ENCODE measurements at places on chromosomes 6 and 20. TPM values are rescaled to one million over a fixed set of nuclear protein-coding genes. Genes with fewer than 3 reads are reported as not detected.

The POPDC3 gene
- total RNA-seq = 31.2 TPM

The ABHD16B gene
- total RNA-seq = not detected

The PSMB8 gene
- 23.6 TPM for total RNA-seq

The TRIM40 gene
- total RNA-seq = not detected

The FILIP1 gene
- total RNA-seq = 0.28 TPM
